Fibroblast of lung (primary cell): ENCODE measurements at places on chromosomes 6 and 20.

DNA sequence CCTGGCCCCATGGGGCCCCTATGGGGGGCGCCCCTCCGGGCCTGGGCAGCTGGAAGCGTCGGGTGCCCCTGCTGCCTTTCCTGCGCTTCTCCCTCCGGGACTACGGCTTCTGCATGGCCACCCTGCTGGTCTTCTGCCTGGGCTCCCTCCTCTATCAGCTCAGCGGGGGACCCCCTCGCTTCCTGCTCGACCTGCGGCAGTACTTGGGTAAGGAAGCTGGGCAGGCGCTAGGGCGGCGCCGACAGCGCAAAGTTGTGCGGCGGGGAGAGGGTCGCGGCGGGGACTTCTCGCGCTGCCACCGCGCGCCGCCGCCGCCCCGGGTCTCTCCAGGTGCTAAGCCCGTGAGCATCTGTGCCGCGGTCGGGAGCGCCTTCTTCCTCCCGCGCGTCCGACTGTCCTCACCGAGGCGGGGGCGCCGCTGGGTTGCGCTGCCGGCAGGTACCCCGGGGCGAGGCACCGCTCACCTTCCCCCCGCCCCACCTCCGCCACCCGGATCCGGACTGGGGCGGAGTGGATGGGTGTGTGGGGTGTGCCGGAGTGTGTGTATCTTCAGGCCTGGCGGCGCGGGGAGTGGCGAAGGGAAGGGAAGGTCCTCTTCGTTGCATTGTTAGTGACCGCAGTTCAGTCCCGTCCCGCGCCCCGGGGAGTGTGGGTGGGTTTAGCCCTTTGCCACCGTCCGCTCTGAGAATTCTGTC lies 788 bp downstream of the UST start:
- DNase-seq = no peak

- DNase-seq = no peak
Measured at GRCh38 chr6:10484912-10485311, 36.2 kb upstream of the GCNT2 start.

GRCh38 chr6:160766989-160767646 lies 65.1 kb downstream of the PLG start:
- peak; percentile 65 for DNase-seq

DNA sequence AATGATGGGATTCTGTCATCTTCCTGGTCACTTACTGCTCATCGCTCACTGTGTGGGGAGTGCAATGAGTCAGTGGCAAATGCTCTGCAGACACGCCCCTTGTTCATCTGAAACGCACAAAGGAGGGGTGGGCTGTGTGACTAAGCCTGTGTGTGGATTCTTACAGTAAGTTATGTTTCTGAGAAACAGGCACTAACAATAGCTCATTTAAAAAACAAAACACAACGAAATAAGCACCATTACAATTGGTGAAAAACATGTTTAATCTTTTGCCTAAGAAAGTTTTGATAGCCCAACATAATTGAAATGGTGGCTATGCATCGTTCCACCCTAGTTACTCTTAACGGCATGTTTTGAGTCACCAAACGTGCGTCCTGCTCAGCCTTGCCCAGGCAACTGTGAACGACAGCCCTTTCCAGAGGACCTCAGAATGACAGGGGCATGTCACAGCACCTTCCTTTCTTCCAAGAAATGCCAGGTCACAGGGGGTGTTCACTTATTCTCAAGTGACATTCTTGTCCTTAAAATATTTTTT lies 118.4 kb upstream of the SGK1 start:
- peak; percentile 98 for DNase-seq

GRCh38 chr20:45701873-45702272 lies at the start of gene WFDC13:
Gene WFDC13 (plus strand): TSS chr20:45702038. CDS start chr20:45702124, 86 bp downstream.
- DNase-seq = no peak

- peak; percentile 34 for DNase-seq
Measured at GRCh38 chr6:143205585-143205984, 144.9 kb downstream of the AIG1 start.

DNA sequence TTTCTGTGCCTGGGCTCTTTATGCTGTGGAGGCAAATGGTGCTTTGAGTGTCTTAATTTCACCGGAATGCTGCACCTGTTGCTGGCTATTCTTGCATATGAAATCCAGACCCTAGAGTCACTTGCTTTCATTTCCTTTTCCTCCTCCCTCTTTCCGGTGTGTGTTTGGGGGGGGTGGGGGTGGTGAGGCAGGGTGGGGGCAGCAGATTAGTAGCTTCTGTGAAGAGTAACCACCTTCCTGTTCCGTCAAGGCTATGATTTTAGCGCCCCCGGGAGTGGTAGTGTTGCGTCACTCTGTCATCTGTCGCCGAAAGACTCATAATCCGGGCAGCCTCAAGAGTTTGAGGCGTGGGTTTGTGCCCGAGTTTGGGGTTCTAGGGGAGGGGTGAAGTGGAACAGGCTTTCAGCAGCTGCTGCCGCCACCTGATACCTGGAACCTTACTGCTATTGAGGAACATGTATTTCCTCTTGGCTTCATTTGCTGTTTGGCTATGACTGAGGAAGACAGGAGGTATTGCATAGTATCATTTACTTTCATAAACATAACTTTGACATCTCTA lies 49.1 kb downstream of the UTRN start:
- DNase-seq = no peak

DNA sequence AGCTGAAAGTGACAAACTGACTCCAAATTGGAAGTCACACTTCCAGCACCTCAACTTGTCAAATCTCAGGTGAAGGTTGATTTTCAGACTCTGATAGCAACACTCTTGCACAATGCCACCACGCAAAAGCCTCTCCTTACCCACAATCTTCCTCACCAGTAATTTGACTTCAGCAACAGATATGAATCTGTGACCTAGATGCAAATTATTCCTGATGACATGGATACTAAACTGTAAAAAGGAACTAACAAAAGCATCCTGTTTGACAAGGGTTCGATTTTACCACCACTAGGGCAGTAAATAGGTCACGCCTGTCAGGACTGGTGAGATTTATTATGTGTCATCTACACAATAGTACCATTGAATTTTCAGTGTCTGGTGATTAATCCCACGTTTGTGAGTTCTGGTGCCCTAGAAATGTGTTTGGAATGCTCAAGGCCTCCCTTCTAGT lies 134.4 kb upstream of the COL21A1 start:
- peak; percentile 52 for DNase-seq

DNA sequence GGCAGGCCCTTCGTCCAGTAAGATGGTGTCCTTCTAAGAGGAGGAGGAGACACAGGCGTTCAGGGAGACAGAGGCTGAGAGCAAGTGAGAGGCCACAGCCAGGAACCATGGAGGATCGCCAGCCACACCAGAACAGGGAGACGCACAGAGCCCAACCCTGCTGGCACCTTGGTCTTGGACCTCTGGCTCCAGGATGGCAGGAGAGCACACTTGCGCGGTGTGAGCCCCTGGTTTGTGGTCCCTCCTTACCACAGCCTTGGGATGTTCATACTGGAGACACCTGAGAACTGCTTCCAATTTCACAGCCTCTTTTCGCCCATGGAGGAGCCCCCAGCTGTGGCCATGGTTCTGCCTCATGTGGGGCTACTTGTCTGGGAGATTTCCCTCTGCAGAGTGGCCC lies 222.4 kb downstream of the DLL1 start:
- no peak for DNase-seq

GRCh38 chr20:47857187-47857568 lies 71.9 kb upstream of the SULF2 start:
- DNase-seq = no peak

GRCh38 chr6:142839686-142840040 lies 105.3 kb downstream of the HIVEP2 start:
- peak; percentile 25 for DNase-seq

DNA sequence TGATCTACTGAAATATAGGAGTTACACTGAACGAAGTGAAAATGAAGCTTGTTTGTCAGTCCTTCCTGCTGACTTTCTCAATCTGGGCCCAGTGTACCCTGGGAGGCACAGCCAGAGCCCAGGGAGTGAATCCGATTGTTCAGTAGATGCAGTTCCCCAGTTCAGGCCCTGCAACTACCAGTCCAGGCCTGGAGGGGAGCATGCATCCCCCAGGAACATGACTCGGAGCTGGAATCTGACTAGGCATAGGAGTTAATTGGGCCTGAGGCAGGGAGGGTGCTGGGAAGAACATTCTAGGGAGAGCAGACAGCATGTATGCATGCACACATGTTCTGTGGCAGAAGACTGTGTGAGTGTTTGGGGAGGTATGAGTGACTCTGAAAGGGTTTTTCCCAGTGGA lies 42.1 kb downstream of the PHACTR3 start:
- DNase-seq = no peak

- DNase-seq = peak; percentile 38
Measured at GRCh38 chr6:159427771-159428170, 258.6 kb downstream of the FNDC1 start.

GRCh38 chr20:53881362-53881761 lies 189.0 kb downstream of the BCAS1 start:
- DNase-seq = no peak
